ENCODE measurements at places on chromosomes 3 and 15. TPM values are rescaled to one million over a fixed set of nuclear protein-coding genes. Genes with fewer than 3 reads are reported as not detected.

Gene SLC7A14
- polyA plus RNA-seq: not detected

Gene CLDN11
- polyA plus RNA-seq: 0.42 TPM

Gene GCNT3
- 69.2 TPM for polyA plus RNA-seq

Gene GTF2E1
- 18.6 TPM for polyA plus RNA-seq

Gene ASB14
- 0.03 TPM for polyA plus RNA-seq

Gene GOLGA6L9
- polyA plus RNA-seq: 4.4 TPM

Gene C2CD4A
- polyA plus RNA-seq: 0.10 TPM

Gene TUSC7
- polyA plus RNA-seq: not detected

Gene PLSCR5
- not detected for polyA plus RNA-seq

- DNase-seq: peak; percentile 21
These were observed 3.6 kb downstream of the ADAMTSL3 start for GRCh38 chr15:83657549-83657948.

DNA sequence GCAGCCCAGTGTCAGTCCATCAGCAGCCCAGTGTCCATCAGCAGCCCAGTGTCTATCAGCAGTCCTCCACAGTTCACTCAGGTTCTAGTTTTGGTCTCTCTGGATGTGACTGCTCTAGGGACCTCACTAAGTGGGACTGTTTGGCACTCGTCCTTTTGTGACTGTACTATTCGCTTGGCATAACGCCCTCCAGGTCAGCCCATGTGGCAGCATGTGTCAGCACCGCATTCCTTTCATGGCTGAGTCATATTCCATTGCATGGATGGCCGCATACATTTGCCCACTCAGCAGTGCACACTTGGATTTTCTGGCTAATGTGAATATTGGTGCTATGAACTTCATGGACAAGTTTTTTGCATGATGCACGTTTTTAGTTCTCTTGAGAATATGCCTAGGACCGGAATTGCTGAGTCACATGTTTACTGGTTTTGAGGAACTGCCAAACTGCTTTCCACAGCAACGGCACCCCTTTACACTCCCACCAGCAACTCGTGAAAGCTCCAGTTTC lies 16.4 kb downstream of the CHST13 start:
- peak; percentile 15 for DNase-seq

GRCh38 chr3:113166719-113167492 lies 44.5 kb upstream of the BOC start:
- DNase-seq: no peak

DNA sequence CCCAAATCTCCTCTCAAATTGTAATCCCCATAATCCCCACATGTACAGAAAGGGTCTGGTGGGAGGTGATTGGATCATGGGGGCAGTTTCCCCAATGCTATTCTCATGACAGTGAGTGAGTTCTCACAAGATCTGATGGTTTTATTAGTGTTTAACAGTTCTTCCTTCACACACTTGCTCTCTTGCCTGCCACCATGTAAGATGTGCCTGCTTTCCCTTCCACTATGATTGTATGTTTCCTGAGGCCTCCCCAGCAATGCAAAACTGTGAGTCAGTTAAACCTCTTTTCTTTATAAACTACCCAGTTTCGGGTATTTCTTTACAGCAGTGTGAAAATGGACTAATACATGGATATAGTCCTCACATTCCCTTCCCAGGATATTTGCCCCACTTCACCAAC lies 126.7 kb upstream of the SPATA12 start:
- no peak for DNase-seq

DNA sequence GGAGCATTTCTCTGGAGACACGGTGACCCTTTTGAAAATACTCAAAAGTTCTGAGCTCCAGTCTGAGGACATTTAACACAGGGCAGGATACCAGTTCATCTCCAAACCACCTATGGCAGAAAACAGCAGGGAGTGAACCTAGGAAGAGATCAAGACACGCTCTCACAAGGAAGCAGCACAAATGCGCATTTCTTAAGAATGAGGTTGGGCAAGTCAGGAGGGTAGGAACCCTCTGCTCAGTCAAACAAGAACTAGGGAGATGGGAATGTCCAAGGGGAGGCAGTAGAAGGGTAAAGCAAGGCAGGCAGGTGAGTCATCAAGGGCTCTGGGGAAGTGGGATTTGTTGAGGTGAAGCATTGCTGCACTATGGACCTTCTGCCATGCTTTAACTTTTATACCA lies 60.3 kb upstream of the PSMD6 start:
- DNase-seq: no peak

DNA sequence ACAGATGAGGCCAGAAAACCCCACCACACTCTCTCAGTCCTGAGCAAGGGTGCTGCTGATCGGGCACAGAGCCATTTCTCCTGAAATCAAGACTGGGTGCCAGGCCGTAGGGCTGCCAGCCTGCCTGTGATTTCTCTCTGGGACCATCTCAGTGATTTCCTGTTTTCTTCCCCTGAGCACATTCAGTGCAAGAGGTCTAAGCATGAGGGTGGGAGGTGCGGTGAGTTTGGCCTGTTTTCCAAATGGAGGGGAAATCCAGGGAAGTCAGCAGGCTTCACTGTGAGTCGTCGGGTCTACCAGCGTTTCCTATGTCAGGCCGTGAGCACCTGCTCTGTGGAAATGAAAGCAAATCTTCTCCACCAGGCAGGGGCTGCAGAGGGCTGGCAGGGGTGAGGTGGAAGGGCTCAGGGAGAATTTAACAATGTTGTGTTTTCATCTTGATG lies 82.3 kb downstream of the ST6GAL1 start:
- DNase-seq: no peak

GRCh38 chr3:194931865-194932264 lies 246.2 kb downstream of the FAM43A start:
- no peak for DNase-seq

GRCh38 chr3:57777774-57778173 lies 21.7 kb downstream of the SLMAP start:
- no peak for DNase-seq

DNA sequence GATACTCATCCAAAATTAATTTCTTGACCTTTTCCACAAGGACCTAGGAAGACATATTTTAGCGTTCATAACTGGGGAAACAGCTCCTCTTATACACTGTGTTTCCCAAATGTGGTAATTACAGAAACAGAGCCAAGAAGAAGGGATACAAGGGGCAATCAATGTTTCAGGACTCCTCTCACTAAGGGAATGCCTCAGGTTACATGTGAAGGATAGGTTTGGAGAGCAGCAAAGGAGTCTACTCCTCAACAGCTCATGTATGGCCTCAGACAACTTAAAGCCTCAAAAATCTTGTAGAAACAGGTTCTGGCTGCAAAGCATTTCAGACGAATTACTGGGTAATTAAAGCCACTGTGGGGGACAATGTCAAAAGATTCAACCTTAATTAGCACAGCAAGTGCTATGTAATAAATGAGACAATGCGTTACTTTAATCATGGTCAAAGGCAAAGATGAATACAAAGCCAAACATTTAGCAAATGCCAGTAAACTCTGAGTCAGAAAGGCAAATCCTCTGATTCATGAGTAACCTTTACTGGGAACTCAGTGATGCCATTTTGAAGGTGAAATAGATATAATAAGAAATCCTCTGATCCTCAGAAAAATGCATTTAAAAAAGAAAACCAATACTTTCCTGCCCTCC lies 1111.2 kb downstream of the TUSC7 start:
- peak; percentile 12 for DNase-seq

DNA sequence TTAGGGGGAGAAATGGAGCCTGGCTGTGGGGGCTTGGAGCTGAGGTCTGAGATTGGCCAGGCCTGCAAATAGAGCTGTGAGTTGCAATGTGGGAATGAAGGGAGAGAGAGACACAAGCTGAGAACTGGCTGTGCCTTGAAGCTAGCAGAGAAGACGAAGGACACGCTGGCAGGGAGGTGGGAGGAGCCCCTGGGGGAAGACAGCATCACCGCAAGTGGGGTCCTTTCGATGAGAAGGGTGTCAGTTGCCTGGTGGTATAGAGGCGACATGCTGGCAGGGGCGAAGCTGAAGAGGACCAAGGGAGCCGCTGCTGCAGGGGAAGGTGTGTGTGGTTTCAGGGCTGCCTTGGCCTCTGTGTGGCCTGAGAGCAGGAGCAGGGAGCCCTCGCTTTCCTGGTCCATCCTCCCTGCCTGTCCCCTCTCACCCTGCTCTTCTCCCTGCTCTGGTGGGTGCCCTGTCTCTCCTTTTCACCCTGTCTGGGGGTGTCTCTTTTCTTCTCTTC lies 5.5 kb downstream of the RHCG start:
- no peak for DNase-seq

DNA sequence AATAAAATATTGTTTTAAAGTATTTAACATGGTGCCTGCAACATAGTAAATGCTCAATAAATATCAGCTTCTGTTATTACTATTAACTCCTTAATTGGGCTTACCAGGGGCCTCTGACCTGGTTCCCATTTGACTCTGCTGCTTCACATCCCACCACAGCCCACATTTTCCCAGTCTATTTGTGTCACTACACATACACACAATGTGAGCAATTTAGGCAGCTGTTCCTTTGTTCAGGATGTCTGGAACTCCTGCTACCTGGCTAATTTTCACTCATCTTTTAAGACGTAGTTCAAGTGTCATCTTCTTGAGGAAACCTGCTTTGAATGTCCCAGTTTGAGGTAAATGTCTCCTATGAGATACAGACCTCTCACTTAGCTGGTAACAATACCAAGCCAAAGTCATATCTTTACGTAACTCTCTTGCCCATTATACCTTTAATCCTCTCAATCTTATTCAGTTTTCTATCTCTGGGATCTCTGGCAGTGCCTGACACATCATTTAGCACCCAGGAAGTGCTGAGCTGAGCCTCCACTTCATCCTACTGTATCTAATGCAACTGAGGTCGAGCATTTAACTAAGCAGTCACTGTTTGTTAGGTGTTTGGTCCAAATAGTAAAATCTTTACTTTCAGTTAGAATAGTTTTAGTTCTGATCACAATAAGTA lies 4.4 kb downstream of the TGFBR2 start:
- no peak for DNase-seq

- DNase-seq: no peak
These were observed 242.2 kb upstream of the AZI2 start for GRCh38 chr3:28590860-28591259.

GRCh38 chr15:93983526-93983925 lies 247.8 kb upstream of the MCTP2 start:
- no peak for DNase-seq

DNA sequence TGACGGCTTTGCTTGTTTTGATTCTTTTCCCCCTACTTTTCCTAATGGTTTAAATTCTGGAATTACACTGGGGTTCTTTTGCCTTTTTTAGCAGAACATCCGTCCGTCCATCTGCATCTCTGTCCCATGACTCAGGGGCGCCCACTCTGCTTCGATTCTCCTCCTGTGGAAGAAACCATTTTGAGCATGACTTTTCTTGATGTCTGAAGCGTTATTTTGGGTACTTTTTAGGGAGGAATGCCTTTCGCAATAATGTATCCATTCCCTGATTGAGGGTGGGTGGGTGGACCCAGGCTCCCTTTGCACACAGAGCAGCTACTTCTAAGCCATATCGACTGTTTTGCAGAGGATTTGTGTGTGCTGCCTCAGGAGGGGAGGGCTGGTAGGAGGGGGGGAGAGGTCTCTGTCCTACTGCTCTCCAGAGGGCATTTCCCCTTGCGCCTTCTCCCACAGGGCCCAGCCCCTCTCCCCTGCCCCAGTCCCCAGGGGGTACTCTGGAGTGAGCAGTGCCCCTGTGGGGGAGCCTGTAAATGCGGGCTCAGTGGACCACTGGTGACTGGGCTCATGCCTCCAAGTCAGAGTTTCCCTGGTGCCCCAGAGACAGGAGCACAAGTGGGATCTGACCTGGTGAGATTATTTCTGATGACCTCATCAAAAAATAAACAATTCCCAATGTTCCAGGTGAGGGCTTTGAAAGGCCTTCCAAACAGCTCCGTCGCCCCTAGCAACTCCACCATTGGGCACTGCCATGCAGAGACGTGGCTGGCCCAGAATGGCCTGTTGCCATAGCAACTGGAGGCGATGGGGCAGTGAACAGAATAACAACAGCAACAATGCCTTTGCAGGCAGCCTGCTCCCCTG lies 19.5 kb upstream of the BSN start:
- DNase-seq: peak; percentile 24

DNA sequence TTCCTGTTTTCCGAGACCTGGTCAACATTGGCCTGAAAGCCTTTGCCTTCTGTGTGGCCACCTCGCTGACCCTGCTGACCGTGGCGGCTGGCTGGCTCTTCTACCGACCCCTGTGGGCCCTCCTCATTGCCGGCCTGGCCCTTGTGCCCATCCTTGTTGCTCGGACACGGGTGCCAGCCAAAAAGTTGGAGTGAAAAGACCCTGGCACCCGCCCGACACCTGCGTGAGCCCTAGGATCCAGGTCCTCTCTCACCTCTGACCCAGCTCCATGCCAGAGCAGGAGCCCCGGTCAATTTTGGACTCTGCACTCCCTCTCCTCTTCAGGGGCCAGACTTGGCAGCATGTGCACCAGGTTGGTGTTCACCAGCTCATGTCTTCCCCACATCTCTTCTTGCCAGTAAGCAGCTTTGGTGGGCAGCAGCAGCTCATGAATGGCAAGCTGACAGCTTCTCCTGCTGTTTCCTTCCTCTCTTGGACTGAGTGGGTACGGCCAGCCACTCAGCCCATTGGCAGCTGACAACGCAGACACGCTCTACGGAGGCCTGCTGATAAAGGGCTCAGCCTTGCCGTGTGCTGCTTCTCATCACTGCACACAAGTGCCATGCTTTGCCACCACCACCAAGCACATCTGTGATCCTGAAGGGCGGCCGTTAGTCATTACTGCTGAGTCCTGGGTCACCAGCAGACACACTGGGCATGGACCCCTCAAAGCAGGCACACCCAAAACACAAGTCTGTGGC lies 16.9 kb downstream of the TMEM43 start:
- DNase-seq: no peak

- DNase-seq: peak; percentile 35
These were observed 182.4 kb downstream of the SHQ1 start for GRCh38 chr3:72665701-72666446.

- no peak for DNase-seq
These were observed 188.7 kb downstream of the THRB start for GRCh38 chr3:24305795-24306467.

DNA sequence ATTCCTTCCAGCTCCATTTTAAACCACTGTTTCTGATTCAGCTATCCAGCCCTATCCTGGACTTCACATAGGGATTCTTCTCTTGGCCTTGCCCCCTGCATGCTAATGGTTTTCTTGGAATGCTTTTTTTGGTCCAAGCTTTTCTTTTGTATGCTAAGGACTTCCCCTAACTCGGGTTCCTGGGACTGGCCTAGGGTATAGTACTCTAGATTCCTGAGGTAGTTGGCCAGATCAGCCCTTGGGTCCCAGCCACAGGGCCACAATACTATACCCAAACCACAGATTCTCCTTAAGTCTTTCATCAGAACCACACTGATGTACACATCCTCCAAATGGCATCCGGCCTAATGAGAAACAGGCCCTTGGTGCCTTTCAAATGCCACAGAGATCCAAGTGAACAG lies 2.8 kb downstream of the FYCO1 start:
- DNase-seq: no peak

DNA sequence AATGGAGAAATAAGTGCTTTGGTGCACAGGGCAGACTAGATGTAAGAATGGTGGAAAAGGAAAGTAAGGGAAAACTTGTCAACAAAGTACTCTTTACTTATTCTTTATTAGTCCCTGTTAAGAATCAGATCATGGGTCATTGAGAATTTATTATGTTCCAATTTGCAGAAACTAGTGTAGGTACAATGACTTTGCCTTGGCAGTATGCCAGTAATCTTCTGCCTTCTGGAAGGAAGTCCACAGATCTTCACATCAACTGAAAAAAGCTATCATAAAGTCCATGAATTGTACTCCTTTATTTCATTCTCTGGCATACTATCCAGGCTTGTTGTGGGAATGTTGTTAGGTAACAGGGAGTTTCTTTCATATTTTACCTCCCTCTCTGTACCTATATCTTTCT lies 88.2 kb upstream of the FLNB start:
- DNase-seq: no peak
